ENCODE measurements at places on chromosomes 3 and 15. TPM values are rescaled to one million over a fixed set of nuclear protein-coding genes. Genes with fewer than 3 reads are reported as not detected.

GRCh38 chr3:53195066-53195450 lies 34.0 kb downstream of the PRKCD start:
- DNase-seq, result no peak

DNA sequence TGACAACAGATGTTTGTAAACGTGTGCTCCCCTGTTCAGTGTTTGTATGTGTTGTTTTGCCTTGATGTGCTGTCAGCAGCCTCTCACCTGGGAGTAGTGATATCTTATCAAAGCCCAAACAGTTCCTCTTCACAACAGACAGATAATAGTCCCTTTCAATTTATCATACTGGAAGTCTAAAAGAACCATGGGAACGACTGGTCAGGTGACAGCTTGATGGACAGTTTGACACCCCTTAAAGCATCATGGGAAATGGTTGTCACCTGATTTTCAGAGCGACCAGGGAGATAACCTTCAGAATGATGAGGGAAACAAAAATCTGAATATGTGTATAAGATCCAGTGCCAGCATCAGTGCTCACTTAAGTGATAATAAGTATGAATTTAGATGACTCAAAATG lies 146.3 kb upstream of the SOX2 start:
- no peak for DNase-seq

- peak; percentile 39 for DNase-seq
Observed at GRCh38 chr15:57376696-57377477, 582 bp downstream of the CGNL1 start.

GRCh38 chr3:151166161-151166560 lies 36.9 kb downstream of the GPR171 start:
- DNase-seq, result no peak

- no peak for DNase-seq
Observed at GRCh38 chr3:61114316-61114953, 136.8 kb downstream of the FHIT start.

CTXN2 gene
- not detected for total RNA-seq

MEX3B gene
- 12.7 TPM for total RNA-seq

DNA sequence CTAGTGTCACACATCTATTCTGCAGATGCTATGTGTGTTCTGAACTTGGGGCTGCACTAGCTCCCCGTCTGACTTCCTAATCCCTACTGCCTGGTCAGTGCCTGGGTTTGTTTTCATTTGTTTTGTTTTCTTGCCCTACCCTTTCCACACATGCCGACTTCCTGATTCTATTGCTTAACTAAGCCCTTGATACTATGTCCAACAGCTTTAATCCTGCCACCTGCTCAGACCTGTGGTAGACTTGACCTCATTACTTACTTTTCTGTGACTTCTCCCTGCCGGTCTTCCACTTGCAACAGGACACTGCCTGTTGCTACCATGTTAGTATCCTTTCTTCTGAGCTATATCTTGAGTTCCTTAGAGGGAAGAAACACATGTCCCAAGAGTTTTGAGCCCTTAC lies 39.3 kb upstream of the CEMIP start:
- no peak for DNase-seq

DNA sequence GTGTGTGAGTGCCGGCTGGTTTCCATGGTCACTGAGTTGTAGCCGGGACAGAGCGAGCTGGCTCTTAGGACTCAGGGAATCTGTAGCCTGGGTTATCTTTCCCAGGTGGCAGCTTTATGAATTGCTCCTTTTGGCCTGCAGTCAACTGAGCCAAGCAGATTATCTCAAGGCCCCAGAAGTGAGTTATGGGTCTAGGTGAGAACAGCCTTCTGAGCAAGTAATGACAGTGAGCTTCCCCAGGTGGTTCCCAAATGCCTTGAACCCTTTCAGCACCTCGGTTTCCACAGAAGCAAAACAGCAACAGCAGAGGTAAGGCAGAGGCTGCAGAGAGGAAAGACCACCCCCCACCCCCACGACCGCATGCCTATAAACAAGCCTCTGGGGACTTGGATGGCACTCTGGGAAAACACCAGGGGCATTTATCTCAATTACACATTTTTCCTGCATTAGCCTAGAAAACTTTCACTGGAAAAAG lies 56.7 kb upstream of the DGKG start:
- peak; percentile 62 for DNase-seq

TEX55 gene
- not detected for total RNA-seq

Data from cardiac muscle cell (in vitro differentiated cells and primary cell).